ENCODE measurements at places on chromosomes 16 and 17.

- no peak for DNase-seq
Measured at GRCh38 chr17:73765824-73766563, 121.7 kb upstream of the SDK2 start.

DNA sequence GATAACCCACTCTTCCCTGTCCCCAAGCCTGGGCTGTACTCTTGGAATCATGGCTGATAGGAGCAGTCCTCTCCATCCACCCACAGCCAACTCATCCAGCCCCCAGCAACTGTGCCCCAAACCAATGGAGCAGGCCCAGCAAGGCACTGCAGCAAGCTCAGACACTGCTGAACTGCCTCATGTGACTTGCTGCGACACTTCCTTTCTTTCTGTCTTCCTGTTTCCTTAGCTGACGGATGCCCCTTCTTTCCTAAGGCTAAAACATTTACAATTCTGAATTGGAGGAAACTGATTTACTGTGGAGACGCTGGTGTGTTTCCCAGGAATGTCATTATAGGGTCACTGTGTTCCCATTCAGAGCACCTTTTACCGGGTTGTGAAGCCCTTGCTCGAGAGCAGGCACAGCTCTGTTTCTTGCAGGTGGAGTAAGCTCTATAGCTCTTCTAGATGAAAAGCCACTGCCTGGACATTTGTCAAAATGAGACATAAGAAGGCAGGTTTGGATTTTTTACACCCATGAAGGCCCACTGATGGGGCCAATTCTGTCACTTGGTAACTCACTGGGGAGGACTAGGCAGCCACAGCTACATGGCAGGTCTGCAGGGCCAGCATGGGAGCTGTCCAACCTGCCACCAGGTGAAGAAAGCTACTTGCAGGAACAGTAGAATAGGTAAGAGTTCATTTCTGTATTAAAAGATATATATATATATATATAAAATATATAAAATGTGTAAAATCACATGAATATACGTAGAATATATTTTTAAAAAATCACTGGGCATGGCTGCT is 27.4 kb downstream of the TMEM11 start:
- no peak for DNase-seq

- DNase-seq, result no peak
Measured at GRCh38 chr16:4790871-4791270, 2.7 kb upstream of the SEPTIN12 start.

GRCh38 chr17:751269-752001 is 629 bp downstream of the GEMIN4 start:
- peak; percentile 11 for DNase-seq

DNA sequence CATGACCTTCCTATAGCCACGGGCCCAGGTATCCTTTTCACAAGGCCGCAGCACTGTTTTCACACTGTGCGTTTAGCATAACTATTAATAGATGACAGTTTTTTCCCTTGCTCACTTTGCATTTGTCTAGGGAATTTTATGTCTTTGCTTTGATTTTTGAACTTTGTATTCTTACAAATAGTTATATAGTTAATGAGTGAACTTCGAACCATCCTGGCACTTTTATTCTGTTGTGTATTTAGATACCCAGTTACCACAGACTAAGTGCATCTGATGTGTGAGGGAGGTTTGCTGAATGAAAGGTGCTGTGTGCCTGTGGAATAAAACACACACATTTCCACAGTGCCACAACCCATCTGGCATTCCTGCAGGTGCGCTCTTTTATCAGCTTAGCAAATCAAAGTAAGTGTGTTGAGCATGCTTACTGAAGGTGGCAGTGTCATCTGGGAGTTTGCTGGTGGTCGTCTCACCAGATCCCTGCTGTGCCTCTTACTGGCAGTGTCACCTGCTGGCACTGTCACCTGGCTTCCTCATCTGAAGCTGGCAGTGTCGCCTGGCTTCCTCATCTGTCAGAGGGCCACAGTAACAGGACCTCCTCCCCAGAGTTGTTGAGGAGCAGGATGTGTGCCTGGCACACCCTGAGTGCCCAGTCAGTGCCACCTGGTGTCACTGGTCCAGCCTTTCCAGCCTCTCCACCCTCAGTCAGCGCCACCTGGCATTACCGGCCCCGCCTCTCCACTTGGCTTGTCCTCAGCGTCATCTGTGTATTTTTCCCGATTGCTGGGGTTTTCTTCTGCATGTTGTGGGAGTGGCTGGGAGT is 37.6 kb downstream of the USP10 start:
- DNase-seq, result no peak

GRCh38 chr16:15552507-15552906 is 90.4 kb downstream of the MARF1 start:
- no peak for DNase-seq

GRCh38 chr17:49746791-49747490 is 17.0 kb downstream of the FAM117A start:
- no peak for DNase-seq

All from renal cortex interstitium (tissue), 15 donors.